ENCODE measurements at places on chromosomes 4 and X.

DNA sequence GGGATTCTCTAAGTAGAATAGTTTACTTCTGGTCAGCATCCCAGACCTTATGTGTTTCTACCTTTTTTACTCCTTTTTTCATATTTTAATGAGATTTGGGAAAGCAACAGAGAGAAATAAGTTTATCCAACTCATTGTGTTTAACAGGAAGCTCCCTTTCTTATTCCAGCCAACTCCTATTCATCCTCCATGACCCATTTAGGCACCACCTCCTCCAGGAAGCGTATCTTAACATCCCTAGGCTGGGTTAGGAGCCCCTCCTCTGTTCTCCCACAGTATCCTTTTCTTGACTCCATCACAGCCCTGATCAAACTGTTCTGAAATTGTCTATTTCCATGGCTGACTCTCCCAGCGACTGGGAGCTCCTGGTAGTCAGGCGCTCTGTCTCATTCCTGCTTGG, 18.8 kb upstream of the IQSEC2 start:
- no peak for DNase-seq

- DNase-seq = no peak
Measured at GRCh38 chr4:80302616-80303223, 32.8 kb upstream of the CFAP299 start.

- DNase-seq = no peak
Measured at GRCh38 chr4:30866907-30867306, 146.7 kb downstream of the PCDH7 start.

- DNase-seq = no peak
Measured at GRCh38 chr4:89797117-89797516, 39.8 kb downstream of the SNCA start.

DNA sequence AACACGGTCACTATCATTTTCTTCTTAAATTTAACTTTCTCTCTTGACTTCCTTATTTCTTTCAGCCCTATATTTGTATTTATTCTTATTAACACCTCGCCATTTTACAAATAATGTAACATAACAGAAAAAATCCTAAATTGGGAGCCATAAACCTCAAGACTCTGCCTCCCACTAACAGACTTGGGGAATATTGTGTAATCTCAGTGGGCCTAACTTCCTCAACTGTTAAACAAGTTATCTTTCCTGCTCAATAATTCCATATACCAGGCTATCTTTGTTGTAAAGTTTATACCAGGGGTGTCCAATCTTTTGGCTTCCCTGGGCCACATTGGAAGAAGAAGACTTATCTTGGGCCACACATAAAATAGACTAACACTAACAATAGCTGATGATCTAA, 26.2 kb downstream of the PRSS12 start:
- DNase-seq = no peak

GRCh38 chr4:110753466-110753865, 130.6 kb upstream of the PITX2 start:
- no peak for DNase-seq

GRCh38 chr4:61553557-61554125, 353.5 kb downstream of the ADGRL3 start:
- DNase-seq = no peak

DNA sequence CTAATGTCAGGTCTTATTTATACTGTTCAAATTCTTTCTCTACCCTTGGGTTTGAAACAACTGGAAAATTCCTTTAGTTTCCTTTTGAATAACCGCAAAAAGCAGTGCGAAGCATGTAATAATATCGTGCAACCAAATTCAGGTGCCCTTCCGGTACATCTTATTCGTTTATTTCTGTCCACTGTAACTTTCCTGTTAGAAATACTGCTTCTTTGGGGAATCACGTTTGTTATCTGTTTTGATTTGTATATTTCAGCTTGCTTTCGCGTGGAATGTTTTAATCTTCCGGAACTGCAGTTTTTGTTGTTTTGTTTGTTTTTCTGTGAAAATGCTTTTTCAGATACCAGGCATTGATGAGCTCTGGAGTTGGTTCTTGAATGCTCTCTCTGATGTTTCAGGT, 85.7 kb upstream of the HPRT1 start:
- DNase-seq = no peak

GRCh38 chrX:20230406-20230805, 36.3 kb downstream of the RPS6KA3 start:
- no peak for DNase-seq

DNA sequence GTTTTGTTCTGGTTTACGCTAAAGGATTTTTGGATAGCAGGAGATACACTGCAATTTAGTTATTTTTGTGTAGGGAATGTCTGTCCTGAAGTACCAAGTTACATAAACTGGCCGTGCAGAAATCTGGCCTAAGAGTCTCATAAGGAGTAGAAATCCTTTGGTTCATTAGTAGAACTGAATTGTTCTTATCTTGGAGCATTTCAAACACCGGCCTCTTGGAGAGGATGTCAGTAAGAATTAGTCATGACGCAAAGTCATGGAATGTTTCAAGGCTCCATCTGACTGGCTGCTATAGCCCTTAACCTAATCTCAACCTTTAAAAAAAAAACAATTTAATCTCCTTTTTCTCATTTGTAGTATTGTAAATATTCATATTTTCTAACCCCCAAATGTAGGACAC, 15.2 kb downstream of the PDLIM3 start:
- no peak for DNase-seq

GRCh38 chrX:55546956-55547355, 57.3 kb upstream of the USP51 start:
- no peak for DNase-seq

- no peak for DNase-seq
Measured at GRCh38 chr4:160265014-160265413, 1162.1 kb downstream of the RAPGEF2 start.

DNA sequence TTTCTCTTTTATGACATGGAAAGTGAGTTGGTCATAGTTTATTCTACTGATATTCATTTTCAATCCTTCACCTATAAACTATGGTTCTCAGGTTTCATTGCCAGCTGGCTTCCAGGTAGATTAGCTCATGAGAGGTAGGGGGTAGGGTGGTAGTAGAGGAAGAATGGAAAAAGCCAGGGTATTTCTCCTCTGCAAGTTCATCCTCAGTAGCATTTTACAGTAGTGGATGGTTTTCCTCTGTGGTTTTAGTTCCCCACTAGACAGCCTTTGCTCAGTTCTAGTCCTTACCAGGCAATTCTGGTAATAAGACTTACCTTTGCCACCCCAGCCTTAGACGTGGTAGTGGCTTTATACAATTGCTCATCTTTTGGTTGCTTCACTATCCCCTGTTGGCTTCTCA, 8.9 kb upstream of the NAA11 start:
- no peak for DNase-seq

DNA sequence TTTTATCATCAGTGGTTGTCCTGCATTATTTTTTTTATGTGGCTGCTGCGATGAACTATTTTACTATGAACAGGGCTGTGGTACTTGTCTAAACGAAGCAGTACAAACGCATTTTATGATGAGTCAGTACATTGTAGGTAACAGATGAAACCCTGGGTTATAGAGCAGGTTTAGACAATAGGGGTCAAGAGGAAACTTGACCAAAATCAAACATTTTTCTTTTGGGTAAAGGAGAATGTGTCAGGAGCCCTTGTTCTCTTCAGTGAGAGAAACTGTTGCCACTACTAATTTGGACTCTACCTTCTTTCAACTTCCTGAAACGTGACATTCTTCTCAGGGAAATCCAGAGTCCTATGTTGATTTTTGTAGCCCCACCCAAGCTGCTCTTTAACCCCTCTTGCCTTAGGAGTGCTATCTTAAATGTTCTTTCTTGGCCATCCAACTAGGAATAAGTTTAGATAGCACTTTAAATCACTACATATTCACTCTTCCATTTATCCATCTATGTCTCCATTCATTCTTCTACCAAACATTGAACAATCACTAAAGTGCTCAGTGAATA, 415.8 kb upstream of the NR3C2 start:
- no peak for DNase-seq

DNA sequence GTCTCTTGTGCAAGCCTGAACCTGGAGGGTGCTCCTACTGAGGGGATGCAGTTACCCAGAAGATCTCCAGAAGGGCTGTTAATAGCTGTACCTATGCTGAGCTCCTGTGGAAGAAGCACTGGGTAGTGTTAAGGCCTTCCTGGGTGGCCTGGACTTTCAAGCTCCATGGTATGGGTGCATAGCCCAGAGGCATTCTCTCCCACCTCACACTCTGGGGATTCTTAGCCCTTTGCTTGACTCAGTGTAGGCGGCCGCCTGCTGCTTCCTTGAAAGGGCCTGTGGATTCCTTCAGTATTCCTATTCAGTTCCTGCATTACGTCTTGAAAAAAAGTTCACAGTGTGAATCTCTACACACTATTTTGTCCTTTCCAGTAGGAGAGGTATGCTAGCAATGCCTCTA, 235.7 kb upstream of the MAGEB16 start:
- no peak for DNase-seq

DNA sequence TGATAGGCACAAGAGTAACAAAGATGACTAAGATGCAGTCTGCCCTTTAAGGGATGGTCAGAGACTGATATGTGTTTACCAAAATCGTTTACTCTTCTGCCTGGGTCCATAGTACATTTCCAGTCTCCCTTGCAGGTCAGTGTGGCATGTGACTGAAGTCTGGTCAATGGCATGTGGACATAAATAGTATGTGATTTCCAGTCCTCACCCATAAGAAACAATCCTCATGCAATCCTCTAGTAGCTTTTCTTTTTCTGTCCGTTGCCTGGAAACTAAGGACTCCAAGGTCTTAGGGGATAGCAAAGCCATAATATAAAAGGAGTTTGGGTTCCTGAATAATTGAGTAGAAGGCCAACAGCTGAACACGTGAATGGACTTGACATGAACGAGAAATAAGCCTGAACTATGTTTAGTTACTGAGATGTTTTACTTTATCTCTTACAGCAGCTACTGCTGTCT, 1.1 kb downstream of the SLC9B2 start:
- DNase-seq = no peak

DNA sequence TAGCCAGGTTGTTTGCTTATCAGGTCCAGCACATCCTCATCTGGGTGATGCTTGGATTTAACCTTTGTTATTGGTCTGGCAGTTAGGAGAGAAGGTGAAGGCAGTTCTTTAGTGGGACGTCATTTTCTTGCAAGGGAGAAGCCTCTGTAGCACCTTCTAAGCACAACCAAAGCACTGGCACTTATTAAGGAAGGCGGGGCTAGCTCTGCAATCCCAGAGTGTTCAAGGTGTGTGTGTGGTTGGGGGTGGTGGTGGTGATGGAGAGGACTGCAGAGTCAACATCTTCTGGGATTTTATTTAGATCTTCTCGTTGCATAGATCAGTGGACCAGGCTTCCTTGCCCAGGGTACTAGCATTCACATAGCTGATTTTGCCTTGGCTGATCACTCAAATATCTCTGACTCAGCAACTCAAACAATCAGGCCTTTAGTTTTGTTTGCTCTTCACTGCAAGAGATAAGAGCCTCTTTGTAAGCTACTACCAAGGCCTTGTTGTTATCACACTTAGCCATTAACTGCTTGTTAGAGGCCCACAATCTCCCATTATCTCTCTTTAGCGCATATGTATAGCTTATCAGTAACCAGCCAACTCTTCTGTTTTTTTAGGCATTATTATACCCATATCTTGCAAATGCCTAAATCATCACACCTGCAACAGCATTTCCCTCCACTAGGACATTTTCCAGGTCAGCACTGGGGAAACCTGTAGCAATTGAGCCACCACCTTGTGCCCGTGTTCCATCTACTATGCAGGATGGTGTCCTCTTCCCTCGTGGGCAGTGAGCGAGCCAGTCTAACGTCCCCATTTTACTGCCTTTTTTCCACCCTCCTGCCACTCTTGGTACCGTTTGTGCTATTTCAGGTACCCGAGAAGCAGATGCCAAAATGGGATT, 36.5 kb upstream of the LINC00632 start:
- no peak for DNase-seq

DNA sequence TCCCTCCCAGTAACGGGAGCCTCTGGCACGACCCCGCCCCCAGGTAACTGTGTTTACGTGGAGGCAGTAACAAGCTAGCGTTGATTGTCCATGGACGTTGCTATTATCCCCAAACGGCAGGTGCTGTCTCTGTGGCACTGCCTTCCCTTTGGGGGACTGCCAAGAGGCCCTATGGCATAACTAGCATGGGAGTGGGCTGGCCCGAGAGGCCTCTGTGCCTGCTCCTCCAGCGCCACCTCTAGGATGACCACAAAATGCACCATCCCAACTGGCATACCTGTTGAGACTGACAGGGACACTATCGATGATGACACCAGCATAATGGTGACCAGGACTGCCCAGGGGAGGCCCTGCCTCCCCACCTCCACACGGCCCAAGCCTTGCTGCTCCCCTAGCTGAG, 1.5 kb downstream of the SRPK3 start:
- DNase-seq = no peak

DNA sequence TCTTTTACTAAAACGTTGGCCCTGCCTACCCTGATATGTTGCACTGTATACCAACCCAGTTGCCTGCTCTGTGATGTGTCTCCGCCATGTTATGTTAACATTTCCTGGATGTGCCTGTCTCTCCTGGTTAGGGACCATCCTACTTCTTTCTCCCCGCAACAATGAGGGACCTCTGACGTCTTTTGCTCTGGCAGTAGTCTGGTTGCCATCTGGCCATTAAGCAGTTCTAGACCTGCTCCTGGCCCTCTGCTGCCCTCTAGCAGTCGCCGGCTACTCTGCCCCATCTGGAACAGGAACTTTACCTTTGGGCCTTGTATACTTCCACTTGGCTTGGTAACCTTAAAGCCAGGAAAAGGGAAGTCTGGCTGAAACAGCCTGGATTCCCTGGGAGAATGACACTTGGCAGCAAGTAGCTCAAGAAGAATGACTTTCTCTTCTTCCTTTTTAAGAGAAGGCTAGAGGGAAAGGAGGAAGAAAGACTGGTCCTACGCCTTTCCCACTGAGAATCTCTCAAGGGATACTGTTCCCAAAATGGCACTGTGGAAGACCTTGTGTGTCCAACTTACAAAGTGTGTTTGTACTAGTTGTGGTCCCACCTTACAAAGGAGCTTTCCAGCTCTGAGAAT, 63.5 kb downstream of the GPC3 start:
- no peak for DNase-seq

DNA sequence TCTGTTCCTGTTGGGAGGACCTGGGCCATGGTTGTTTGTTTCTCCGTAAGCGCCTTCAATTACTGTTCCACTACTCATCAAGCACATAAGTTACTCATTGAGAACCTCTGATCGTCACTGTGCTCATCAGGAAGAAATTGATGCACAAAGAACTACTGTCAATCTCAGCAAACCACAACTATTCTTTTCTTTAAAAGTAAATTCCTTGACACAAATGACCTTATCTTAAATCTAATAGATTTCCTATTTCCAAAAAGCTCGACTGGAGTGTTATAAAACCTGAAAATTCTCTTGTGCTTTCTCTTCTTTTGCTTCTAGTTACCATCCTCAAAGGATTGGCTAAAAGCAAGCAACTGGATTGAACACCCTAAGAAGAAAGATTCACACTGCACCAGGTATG, at the start of gene MUC7:
MUC7 (plus strand) TSS at position 301 of the 400 bp plus-strand sequence. CDS start 1,825 bp downstream, outside the sequence.
- DNase-seq = no peak

- no peak for DNase-seq
Measured at GRCh38 chrX:149950681-149951080, 12.4 kb upstream of the EOLA2 start.

Measured in stimulated activated CD8-positive, alpha-beta memory T cell treated with anti-CD3 and anti-CD28 coated beads, Interleukin-4, amount 100 ng/mL, for 1 hour (primary cell).